ENCODE measurements at places on chromosomes 4 and X.
A peak's percentile ranks its signal among the peaks of the same experiment; 100 is the strongest.

GRCh38 chr4:152806501-152807125 lies 26.9 kb downstream of the ARFIP1 start:
- no peak for DNase-seq

DNA sequence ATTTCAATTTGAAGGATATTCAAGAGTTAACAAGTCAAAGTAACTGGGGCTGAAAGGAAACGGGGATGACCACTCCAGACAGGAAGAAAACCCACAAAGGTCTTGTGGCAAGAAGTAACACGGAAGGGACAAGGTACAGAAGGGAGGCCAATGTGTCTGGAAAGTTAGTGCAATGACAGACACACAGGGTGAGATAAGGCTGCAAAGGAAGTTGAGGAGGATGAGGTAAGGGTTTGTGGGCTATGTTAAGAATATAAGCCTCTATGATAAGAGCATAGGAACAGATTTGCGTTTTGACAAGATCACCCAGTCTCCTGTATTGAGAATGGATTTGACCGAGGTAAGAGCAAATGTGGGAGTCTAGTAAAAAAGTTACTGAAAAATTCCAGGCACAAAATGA lies 21.9 kb upstream of the EMCN start:
- DNase-seq: no peak

GRCh38 chrX:108028854-108029253 lies 16.0 kb upstream of the VSIG1 start:
- no peak for DNase-seq

DNA sequence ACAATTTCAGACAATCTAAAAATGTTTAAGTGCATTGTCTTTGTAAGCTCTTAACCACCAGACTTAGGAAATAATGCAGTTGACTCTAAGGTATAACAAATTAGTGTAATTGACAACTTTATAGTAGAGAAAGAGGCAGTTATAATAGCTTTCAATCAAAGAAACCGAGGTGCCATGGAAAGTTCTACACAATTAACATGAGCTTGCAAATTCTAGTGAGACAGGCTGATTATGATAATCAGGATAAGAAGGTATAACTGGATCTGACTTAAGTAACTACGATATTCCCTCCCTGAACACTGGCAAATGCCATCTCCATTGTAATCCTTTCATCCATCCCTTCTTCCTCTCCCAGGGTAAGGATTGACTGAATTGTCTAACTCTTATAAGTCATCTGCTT lies 11.4 kb upstream of the KLHL5 start:
- no peak for DNase-seq

- no peak for DNase-seq
These were observed 433.0 kb downstream of the PCDH10 start for GRCh38 chr4:133581996-133582619.

- peak; percentile 29 for DNase-seq
These were observed 2.1 kb upstream of the PCDH7 start for GRCh38 chr4:30718021-30718542.

GRCh38 chrX:81662381-81662780 lies 460.5 kb downstream of the SH3BGRL start:
- DNase-seq: no peak

DNA sequence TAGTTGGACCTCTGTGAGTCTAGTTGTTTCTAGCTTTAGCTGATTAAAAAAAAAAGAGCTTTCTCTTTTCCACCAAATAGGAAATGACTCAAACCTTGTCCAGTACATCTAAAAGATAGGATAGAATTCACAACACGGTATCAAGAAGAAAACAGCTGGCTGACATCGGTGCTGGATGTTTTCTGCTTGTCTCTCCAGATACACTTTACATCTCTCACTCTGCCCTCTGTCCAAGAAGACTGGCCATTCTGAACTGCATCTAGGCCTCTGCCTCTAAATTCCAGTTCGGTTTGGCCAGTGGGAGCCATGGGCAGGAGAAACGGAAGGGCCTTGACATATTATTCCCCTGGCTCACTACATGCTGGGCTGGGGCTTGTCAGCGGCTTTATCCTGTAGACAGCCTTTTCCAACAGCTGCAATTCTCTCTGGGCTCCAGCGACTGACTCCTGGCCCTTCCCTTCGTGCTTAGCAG lies 57.3 kb upstream of the SHISA3 start:
- DNase-seq: no peak

- DNase-seq: no peak
These were observed 35.8 kb upstream of the USP46 start for GRCh38 chr4:52694936-52695335.

DNA sequence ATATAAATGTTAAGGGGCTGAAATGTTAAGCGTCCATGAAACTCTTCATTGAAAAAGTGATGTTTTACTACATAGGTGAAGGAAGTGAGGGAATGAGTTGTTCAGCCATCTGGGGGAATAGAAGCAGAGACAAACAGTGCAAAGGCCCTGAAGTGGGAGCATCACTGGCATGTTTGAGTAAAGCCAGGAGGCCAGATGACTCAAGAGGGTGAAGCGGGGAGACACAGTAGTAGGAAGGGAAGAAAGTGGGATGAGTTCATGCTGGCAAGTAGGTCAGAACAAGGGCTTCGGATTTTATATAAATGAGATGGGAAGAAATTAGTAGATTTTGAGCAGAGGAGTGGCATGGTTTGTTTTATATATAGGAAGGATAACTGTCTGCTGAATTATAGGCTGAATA lies 112.5 kb upstream of the MAP9 start:
- no peak for DNase-seq

- no peak for DNase-seq
These were observed 87.0 kb downstream of the GABRB1 start for GRCh38 chr4:47118192-47118929.

DNA sequence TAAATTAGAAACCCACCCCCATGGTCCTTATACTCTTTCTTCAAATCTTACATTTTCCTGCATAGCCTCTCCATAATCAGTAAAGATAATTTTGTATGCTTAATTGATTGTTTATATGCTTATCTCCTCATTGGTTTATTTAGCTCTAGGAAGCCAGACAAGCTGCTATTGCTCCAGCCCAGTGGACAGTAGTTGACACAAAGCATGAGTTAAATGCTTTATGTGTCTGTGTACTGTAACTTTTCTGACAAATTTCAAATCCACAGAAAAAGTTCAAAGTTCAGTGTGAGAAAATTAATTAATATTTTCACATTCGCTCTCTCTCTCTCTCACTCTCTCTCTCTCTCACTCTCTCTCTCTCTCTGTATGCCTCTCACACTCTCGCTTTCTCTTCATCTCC lies 181.7 kb downstream of the GABRB1 start:
- no peak for DNase-seq

- DNase-seq: peak; percentile 7
These were observed 800 bp downstream of the KDM5C start for GRCh38 chrX:53223955-53224859.

- peak; percentile 98 for DNase-seq
These were observed 99.0 kb downstream of the FIP1L1 start for GRCh38 chr4:53476232-53477037.

GRCh38 chrX:132843363-132843762 lies 115.1 kb downstream of the HS6ST2 start:
- no peak for DNase-seq

GRCh38 chr4:58214376-58214775 lies 1104.2 kb upstream of the IGFBP7 start:
- no peak for DNase-seq

- no peak for DNase-seq
These were observed 11.7 kb upstream of the MAP7D3 start for GRCh38 chrX:136262812-136263315.

DNA sequence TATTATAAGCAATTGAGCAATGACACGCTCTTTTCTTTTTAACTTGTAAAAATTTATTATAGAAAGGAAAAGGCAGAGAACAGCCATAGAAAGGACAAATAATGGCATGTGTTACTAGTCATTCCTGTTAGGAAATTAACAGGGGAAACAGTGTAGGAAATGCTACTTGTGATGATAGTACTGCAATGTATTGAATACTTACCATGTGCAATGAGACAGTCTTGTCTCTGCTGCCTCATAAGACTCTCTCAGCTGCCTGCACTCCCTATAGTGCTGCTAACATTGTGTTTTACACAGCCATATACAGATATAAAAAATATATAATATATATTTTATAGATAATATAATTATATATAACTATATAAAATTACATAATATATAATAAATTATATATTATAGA lies 62.3 kb upstream of the SHOX start:
- no peak for DNase-seq

DNA sequence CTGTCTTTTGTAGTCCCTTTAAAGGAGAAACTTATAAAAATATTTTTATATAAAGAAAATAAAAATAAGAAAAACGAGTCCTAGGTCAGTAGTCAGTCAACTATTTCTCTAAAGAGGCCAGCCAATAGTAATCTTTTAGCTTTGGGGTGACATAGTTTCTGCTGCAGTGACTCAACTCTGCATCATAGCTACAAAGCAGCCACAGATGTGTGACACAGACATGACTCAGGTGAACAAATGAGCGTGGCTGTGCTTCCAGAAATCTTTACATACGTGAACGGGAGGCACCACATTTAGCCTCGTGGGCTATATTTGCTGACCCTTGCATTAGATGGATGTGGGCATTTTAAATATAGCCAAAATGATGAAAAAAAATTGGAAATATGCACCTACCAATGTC lies 1862.5 kb upstream of the TENM3 start:
- peak; percentile 14 for DNase-seq

DNA sequence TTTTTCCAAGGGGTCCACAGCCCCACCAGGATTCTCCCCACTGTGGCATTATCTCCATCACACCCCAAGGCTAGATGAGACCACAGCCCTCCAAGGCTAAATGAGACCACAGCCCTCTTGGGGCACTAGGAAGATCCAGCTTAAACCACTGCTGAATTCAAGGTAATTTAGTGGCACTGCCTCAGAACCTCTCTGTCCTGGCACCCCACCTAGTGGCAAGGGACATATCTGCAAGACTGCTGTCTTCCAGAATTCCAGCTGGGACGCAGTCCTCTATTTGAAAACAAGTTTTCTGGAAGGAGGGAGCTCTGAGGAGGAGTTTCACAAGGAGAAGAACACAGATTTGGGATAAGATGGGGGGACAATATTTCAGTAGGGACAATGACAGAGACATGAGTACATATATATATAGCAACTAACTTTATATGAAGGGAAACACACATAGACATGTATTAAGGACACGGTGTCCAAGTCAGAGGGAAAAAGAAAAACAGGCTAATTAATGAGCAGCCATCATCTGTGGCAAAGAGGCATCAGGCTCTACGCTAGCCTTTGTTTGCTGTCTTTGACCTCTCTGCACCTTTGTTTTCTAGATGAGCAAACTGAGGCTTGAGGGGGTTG lies 9.3 kb downstream of the CETN2 start:
- DNase-seq: no peak

- peak; percentile 49 for DNase-seq
These were observed at the start of gene PABPC4L for GRCh38 chr4:134201216-134202161. Gene PABPC4L (minus strand): TSS chr4:134201789. CDS start chr4:134201019, 770 bp downstream.
